Tibial nerve (tissue), 4 donors: ENCODE measurements at places on chromosomes 5 and 9. TPM values are rescaled to one million over a fixed set of nuclear protein-coding genes. Genes with fewer than 3 reads are reported as not detected.

DNA sequence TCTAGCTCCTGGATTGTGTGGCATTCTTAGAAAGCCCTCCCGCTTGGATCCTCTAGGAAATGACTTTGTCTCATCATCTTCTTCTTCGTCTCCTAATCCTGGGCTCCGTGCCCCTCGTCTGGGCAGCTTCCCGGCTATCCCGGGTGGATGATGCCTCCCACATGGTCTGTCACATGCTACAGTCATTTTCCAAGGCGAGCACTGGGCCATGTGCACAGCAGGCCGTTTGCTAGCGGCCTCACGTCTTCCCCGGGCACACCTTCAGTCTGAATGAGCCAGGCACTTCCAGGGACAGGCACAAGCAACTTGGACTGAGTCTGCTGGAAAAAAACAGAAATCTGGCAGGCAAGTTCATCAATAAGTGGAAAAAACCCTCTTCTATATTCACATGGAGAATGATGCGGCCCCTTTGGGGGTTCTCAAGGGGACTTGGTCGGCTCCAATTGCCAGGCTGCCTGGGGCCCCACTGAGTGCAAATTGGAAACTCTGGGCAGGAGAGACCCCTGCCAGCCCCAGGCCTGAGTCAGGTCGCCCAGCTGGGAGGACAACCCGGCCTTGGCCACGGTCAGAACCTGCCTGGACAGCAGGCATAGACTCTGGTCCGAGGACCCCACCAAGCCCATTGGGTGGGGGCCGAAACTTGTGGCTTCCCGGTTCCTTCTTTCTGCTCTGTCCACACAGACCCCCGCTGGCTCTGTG, 11.1 kb upstream of the WNK2 start:
- DNase-seq, result no peak
- H3K27ac ChIP-seq, result no peak overlapping the region
- H3K4me3 ChIP-seq, result no peak overlapping the region
- no peaks in the 10 kb centered on the region for H3K27me3 ChIP-seq

GRCh38 chr9:93501406-93501805, 48.0 kb upstream of the FAM120AOS start:
- H3K27ac ChIP-seq, result no peak overlapping the region
- H3K36me3 ChIP-seq, result peaks cover 11% of the 10 kb centered on the region
- H3K4me3 ChIP-seq, result peak overlapping the region; percentile 38

Gene LCN12
- 10.2 TPM for total RNA-seq

Gene PCA3
- not detected for total RNA-seq

GRCh38 chr9:120555839-120556238, 24.1 kb downstream of the CDK5RAP2 start:
- H3K4me3 ChIP-seq, result no peak overlapping the region
- H3K27ac ChIP-seq, result no peak overlapping the region
- peaks cover 19% of the 10 kb centered on the region for H3K36me3 ChIP-seq
- DNase-seq, result no peak
- H3K4me1 ChIP-seq, result no peaks in the 10 kb centered on the region

DNA sequence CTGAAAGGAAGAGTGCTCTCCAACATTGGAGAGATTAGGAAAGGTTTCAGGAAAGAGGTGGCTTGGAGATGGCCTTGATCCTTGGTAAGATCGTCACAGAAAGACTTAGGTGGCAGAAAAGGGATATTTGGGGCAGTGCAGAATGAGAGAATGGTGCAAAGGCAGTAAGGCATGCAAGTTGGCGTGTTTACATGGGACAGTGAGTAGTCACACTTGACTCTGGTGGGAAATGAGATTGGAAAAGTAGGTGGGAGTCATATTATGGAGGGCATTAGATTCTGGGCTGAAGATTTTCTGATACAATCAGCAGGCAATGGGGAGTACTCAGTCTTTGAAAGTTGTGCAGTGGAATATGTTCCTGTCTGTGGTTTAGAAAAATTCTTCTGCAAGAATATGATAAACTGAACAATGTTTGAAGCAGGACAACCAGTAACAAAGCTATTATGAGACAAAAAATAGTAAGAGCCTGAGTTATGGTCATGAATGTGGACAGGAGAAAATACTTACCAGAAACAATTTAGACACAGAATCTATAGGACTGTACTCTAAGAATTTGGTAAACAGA, 76.2 kb upstream of the ANKRD55 start:
- H3K27ac ChIP-seq, result no peak overlapping the region
- H3K4me3 ChIP-seq, result no peak overlapping the region
- no peaks in the 10 kb centered on the region for H3K4me1 ChIP-seq
- H3K27me3 ChIP-seq, result no peaks in the 10 kb centered on the region
- no peak for DNase-seq

Gene KIF24
- 1.9 TPM for total RNA-seq
